ENCODE measurements at places on chromosomes 11 and 22.

DNA sequence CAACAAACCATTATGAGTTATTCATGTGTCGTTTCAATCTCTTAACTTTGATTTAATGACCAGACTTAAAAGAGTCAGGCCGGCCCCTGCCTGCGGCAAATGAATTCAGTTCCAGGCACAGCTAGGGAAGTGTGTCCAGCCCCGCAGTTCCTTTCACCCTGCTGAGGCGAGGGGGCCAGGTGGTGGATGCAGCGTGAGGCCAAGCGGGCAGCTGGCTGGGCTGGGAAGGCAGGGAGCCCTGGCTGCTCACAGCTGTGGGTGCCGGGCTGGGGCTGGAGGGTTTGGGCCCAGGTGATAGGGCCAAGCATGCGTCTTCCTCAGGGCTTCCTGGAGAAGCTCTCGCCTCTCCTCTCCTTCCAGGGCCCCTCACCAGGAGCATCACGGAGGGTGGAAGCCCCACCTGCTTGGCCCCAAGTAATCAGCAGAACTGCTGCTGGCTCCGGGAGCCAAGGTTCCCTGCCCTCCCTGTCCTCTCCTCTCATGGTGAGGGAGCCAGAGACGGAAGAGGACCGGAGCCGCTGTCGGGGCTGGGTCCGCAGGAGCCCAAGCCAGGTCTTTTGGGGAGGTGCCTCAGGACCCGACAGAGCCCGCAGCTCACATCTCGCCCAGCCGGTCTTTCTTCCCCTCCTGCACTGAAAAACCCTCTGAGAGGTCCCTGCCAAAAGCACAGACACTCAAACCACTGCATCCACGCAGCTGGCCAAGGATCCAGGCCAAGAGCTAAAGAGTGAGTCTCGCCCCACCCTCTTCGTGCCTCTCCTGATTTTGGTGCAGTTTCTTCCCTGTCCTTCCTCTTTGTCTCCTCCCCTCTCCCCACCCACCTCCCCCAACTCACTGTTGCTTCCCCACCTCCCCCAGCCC lies 97.0 kb downstream of the ST3GAL4 start:
- DNase-seq: no peak

GRCh38 chr22:31926024-31926423 lies 18.3 kb upstream of the YWHAH start:
- no peak for DNase-seq

DNA sequence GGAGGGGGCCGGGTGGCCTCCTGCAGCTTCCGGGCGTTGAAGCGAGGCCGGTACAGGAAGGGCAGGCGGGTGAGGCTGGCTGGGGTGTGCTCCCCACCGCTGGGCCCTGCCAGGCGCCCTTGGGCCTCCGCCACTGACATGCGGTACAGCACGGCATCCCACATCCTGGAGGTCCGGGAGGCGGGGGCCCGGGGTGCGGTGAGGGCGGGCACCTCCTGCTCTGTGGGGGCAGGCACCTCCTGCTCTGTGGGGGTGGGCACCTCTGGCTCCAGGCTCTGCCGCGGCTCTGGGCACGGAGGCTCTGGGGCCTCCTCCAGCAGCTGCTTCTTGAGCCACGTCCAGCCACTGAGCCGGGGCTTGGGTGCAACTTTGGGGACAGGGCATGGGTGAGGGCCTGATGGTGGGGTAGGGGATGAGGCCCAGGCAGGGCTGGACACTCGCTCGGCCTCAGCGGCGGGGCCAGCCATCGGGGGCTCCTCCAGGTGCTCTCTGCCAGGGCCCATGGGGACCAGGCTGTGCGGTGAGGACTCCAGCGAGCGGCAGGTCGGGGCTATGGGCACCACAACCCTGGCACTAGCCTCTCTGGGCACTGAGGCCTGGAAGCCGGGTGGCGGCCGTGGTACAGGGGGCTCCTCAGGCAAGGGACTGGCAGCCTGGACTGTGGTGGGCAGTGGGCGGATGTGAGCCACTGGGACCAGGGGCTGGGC lies 2.3 kb downstream of the PRR33 start:
- DNase-seq: peak; percentile 64

- no peak for DNase-seq
Measured at GRCh38 chr22:23693979-23694680, 3.3 kb downstream of the RGL4 start.

DNA sequence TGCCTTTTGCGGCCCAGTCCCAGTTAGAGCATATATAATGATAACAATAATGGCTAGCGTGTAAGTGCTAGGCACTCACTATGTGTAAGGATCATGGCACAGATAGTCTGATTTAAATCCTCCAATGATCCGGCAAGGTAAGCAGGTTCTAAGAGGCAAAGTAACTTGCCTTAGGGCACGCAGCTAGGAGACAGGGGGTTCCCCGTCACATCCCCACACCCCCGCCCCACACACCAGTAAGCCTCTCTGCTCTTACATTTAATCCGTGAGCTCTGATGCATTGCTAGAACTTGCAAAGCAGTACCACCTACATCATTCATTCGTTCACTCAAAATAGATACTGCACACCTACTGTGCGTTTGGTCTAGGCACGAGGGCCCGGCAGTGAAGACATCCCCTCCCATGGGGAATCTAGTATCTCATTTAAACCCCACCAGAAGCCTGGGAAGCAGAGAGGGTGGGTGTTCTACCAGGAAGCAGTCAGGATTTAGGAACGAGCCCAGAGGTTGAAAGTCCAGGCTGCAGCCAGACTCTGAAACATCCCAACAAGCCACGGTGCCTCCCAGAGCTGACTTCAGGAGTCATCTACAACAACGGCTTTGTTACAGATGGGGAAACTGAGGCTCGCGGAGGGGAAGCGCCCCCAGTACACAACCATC lies 20.6 kb downstream of the TMPRSS6 start:
- DNase-seq: no peak

- no peak for DNase-seq
Measured at GRCh38 chr11:13384908-13385640, 77.9 kb downstream of the BTBD10 start.

DNA sequence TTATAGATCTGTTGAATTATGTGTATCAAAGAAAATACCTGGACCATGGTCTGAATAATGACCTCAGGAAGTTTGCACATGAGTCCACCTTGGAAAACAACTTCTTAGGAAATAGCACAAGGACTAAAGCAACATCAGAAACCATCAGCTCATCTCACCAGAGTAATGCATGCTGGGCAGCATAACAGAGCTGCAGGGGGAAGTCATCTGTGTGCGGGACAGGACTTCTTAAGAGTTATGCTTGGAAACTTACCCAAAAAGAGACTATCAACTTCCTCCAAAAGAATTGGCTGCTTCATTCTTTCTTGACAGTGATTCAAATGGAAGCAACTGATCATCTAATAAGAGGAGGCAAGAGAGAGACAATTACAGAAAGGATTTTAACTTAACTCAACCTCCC lies 2.5 kb downstream of the OR56B4 start:
- no peak for DNase-seq

DNA sequence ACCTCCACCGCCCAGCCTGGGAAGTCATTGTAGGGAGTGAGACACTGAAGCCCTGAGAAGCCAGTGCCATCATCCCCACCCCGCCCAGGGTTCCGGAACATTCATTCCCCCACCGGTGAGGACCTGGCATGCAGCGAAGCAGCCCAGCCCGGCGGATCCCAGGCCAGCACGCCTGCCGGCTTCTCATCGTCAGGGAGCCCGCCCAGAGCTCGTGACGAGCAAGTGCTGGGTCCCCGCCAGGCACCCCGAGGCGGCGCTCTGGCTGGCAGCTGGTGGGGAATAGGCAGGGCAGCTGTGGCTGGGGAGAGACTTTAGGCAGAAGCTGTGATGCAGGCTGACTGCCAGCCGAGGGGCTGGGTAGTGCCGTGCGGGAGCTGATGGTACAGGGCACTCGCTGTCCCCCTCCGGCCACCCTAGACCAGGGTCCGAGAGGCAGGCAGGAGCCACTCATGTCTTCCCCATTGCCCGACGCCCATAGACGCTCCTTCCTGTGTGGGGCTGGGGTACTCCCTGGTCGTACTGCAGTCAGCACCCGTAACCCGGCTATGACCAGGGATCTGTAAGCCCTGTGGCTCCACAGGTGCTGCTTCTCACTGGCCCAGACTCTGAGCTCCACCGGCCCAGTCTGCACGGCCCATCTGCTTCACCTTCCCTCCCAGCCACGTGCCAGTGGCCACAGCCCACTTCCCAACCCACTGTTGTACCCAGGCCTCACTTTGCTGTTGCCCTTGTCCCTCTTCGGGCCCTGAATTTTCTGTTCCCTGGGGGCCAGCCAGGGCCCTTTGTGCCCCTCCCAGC lies 24.5 kb upstream of the CABP7 start:
- no peak for DNase-seq

- DNase-seq: no peak
Measured at GRCh38 chr22:20607157-20607907, 99.9 kb downstream of the MED15 start.

DNA sequence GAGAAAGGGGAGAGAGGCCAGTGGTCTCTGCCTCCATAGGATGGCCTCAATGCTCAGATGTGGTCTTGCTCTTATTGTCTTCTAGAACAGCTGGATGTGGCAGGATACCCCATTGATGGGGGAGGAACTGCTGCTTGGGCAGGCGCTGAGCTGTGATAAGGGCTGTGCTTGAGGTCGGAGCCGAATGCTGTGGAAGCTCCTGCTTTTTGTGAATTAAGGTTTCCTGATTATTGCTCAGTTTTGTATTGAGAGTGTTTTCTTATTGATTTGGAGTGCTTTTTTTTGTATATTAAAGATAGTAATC lies 57.2 kb downstream of the CABIN1 start:
- DNase-seq: no peak

GRCh38 chr11:86476109-86476861 lies 101.6 kb downstream of the CCDC81 start:
- DNase-seq: no peak

- DNase-seq: no peak
Measured at GRCh38 chr11:131817687-131818188, 447.3 kb downstream of the NTM start.

DNA sequence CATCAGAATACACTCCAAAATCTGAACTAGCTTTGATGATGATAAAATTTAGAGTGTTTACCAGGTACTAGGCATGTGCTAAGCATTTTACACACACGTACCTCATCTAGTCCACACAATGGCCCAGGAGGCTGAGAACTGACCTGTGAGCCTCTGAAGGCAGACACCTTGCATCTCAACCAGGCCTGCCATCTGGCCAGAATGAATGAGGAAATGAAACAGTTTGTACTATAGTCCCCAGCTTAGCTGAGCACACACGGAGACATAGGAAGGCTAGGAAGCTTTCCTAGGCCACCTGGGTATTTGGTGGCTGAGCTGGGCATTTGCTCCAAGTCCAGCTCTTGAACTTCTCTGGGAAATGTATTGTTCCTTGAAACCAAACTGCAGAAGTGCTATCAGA lies 6.9 kb upstream of the SHANK3 start:
- no peak for DNase-seq

GRCh38 chr11:125347261-125347585 lies 148.8 kb downstream of the FEZ1 start:
- DNase-seq: no peak

DNA sequence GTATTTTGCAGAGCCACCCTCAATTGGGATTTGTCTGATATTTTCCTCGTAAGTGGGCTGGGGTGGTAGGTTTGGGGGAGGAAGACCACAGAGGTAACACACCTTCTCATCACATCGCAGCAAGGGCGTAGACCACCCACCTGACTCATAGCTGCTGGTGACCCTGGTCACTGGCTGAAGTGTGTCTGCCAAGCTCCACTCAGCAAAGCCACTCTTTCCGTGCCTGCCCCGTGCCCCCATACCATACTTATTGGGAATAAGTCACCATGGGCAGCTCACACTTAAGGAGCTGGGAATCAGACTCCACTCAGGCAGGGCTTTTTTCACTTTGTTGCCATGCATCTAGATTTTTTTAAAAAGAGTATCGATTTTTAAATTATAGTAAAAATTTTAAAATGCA lies 111.6 kb downstream of the PHF21B start:
- DNase-seq: no peak

DNA sequence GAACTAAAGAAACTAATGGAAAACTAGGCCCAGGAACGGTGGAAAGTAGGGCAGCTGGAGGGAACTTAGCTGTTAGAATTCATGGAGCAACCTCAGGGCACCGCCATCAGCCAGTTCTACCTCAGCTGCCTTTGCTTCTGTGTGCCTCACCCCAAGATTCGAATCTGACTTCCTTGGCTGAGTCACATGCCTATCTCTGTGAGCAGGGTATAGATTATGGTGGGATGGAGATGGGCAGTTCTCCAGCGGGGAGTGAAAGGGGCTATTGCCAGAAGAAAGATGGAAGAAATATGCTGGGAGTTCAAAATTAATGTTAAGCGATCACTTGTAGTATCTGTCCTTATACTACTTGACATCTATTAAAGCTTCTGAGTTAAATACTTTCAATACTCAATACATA lies 18.9 kb upstream of the VWA5A start:
- DNase-seq: no peak

DNA sequence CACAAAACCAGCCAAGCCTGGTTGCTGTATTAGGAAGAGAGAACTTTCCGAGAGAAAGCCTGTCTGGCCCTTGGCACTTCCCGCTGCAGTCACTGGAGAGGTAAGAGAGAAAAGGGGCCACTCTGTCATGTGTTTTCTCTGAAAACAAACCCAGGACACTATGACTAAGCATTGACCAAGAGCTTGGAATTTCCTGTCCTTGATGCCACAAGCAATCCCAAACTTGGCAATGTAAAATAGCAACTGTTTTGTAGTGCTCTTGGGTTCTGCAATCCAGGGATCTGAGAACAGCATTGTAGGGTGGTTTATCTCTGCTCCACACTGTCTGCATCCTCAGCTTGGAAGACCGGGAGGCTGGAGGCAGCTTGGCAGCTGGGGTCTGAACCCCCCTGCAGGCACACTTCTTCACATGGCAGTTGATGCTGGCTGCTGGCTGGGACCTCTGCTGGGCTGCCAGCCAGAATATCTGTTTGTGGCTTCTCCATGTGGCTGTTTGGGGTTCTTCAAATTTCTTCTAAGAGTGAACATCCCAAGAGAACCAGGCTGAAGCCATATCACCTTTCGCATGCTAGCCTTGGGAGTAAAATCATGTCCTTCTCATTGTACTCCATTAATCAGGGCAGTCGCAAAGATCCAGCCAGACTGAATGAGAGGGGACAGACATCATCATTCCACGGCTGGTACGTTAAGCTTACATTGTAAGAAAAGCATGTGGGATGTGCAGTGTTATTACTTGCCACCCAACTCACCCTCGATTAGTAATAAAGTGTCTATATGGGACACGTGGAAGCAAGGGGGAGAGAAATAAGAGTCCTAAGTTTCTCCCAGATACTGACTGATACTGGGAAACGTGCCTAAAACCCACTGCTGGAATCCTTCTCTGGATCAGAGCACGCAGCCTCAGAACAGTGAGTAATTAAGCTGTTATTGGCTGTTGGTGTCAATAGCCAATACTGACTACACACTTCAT lies 537.4 kb upstream of the B3GAT1 start:
- no peak for DNase-seq

- no peak for DNase-seq
Measured at GRCh38 chr22:19930551-19931486, 10.8 kb upstream of the COMT start.

- no peak for DNase-seq
Measured at GRCh38 chr22:32043391-32043790, 330 bp downstream of the SLC5A1 start.

GRCh38 chr11:68370211-68371111 lies 58.1 kb downstream of the LRP5 start:
- no peak for DNase-seq
